Lung microvascular endothelial cell (primary cell): ENCODE measurements at places on chromosomes 7 and 10. TPM values are rescaled to one million over a fixed set of nuclear protein-coding genes. Genes with fewer than 3 reads are reported as not detected.

DNA sequence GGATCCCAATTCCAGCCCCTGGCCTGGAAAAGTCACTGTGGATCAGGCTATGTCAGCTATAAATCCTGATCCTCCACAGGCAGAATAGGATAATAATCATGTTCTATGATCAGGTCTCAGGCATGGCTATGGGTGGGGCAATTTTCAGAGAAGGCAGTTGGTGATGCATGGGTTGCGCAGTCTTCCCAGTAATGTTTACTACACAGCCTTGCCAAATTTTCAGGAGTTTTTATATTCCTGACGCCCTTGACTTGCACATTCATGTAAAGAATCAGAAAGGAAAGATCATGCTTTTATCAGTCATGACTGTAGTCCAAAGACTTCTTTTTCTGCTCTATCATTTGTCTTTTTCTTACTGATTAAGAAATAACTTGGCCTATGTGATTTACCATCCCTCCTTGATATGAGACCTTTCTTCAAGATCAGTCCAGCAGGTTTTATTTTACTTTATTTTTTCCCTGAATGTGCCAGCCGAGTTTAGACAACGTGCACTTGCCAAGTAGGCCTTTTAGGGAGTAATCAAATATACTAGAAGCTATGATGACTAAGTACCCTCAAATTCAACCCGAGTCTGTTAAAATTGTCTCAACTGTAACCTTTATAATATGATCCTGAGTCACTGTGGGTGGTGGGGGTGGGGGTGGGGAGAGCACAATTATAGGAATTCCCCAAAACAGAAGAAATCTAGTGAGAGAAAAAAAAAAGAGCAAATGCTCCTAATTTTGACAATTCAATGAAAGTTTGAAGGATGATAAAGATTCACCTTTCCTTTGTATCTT is 31.9 kb downstream of the ARL4A start:
- peak; percentile 83 for DNase-seq

The XRCC2 gene
- total RNA-seq = 1.2 and 1.7 TPM in 2 replicates

- DNase-seq = peak; percentile 89
Observed at GRCh38 chr10:35422228-35422627, 85.9 kb downstream of the CCNY start.

- no peak for DNase-seq
Observed at GRCh38 chr10:31935678-31936077, 7.0 kb upstream of the ARHGAP12 start.

GRCh38 chr7:39027491-39027890 is 49.8 kb downstream of the POU6F2 start:
- DNase-seq = no peak
